ENCODE measurements at places on chromosomes 3 and 15. TPM values are rescaled to one million over a fixed set of nuclear protein-coding genes. Genes with fewer than 3 reads are reported as not detected.
A peak's percentile ranks its signal among the peaks of the same experiment; 100 is the strongest.

DNA sequence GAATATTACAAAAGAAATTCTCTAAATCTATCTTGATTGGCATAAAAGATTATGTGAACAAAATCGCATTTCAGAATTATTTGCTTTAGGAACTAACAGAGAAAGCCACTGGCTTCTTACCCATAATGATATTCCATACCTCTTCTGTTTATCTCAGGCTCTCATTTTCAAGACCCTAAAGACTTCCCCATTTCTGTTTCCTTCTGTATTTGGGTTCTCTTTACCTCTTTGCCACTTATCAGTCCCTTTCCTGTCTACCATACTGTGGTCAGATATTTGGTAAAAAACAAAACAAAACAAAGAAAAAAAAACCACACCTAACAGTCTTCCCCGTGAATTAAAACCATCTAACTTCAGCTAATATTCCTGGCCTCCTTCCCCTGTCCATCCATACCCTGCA is 108.5 kb downstream of the LRRC28 start:
- no peak for DNase-seq

The MYO5C gene
- 25.0 TPM for total RNA-seq

DNA sequence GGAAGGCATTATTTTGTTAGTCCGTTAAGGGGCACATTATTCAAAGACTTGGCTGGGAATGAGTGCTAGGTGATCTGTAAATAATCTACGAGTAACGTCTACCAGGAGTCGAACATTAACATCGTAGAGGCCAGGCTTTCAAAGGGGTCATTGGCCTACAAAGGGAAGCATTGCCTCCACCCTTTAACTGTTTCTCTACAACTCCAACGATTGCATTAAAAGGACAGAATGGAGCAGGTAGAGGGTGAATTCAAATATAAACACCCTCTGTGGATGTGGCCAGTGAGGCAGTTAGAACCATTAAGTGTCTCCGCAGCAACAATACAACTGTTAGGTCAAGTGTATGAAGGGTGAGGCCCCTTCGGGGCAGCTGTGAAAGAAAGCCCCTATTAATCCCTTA is 126.0 kb upstream of the LMOD3 start:
- no peak for DNase-seq

The SLC9C1 gene
- total RNA-seq, result 0.24 TPM

The HRG gene
- total RNA-seq, result 0.15 TPM

- DNase-seq, result no peak
These were observed 74.1 kb upstream of the CHRM5 start for GRCh38 chr15:33894193-33894592.

DNA sequence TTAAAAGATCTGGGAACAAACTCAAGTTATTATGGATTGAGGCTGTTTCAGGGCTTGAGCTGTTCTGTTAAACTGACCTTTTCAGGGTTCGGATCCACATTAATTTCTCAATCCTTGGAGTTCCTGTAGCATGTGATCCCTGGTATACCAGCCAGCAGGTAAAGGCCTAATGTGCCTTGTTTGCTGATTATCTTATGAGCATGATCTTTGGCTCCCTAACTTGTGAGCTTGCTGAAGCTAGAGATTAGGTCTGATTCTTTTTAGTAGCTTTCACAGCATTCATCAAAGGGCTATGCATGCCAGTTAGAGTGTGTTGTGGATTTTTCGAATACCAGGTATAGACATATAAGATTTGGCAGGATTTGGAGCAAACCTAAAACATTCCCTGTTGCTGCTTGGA is 10.3 kb downstream of the CORO2B start:
- DNase-seq, result no peak

DNA sequence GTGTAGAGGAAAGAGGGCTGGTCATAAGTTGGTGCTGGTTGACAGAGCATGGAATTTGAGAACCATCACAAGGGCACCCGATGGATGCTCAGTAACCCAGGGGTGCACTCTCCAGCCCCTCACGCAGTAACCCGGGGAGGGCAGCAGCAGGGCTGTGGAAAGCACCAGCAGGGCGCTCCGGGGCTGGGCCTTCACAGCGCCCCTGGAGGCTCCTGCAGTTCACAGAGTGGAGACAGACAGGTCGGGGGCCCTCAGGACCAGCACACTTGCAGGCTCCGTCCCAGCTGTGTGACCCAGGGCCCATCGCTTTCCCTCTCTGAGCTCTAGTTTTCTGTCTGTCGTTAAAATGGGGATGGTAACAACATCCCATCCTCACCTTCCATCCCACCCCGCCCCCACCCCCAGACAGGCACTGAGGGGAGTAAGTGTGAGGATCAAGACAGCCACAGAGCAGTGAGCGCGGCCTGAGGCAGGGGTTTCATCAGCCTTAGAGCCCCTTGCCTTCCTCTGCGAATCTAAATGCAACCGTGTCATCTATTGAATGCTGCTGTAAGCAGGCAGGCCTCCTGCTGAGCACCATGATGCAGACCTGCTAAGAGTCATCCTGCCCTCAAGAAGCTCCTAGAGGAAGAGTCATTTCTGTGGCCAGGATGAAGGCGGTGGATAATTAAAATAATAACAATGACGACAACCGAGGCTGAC is 90.2 kb upstream of the LINGO1 start:
- DNase-seq, result no peak

DNA sequence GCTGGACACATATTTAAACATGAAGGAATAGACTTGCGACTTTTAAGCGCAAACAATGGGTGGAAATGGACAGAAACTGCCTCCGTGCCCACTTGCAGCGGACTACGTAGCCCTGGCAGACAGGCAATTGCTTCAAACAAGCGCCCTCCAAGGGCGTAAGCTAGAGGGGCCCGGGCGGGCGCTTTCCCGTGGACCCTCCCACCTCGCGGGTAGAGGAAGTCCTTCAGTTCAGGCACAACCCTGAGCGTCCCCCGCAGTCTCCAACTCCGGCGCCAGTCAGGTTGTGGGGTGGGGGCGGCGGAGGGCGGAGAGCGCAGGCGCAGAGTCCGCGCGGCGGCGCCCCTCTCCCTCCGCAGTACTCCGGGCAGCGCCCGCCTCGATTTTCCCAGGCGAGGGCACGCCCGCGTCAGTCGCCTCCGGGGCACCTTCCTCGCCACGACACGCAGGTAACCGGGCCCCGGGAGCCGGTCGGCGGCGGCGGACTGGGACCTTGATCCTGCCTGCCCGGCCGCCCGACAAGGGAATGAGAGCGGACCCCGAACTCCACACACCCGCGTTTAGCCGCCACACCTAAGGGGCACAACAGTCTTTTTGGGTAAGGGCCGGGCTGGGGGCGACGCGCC is at the start of gene SLC35G2:
Gene SLC35G2, plus strand, starts transcription at position 358 of the 623 bp plus-strand sequence. CDS start 35,335 bp downstream, outside the sequence.
- DNase-seq, result peak; percentile 83

GRCh38 chr3:24829629-24830229 is 335.1 kb upstream of the THRB start:
- DNase-seq, result no peak

DNA sequence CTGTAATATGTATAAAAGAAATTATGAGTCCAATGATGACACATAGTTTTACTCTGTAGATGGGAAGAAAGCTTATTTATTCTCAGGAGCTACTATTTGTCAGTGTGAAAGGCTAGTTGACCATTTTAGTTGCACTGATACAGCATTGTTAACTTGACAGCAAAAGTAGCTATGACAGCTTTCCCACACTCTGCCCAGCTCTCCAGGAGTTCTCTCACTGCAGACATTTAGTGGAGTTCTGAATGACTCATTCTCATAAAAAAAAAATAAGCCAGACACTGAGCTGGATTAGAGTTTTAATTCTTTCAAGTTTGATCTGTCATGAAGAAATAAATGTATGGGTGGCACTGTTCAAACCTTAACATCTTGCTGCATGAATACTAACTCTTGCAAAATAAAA is 77.2 kb upstream of the CFAP20DC start:
- DNase-seq, result no peak

The CADPS gene
- 10.2 TPM for total RNA-seq

GRCh38 chr3:100615684-100616083 is 6.3 kb downstream of the ADGRG7 start:
- DNase-seq, result no peak
